ENCODE measurements at places on chromosomes 7 and 10. TPM values are rescaled to one million over a fixed set of nuclear protein-coding genes. Genes with fewer than 3 reads are reported as not detected.

PVRIG gene
- not detected for total RNA-seq

CARD11 gene
- not detected for total RNA-seq

DNA sequence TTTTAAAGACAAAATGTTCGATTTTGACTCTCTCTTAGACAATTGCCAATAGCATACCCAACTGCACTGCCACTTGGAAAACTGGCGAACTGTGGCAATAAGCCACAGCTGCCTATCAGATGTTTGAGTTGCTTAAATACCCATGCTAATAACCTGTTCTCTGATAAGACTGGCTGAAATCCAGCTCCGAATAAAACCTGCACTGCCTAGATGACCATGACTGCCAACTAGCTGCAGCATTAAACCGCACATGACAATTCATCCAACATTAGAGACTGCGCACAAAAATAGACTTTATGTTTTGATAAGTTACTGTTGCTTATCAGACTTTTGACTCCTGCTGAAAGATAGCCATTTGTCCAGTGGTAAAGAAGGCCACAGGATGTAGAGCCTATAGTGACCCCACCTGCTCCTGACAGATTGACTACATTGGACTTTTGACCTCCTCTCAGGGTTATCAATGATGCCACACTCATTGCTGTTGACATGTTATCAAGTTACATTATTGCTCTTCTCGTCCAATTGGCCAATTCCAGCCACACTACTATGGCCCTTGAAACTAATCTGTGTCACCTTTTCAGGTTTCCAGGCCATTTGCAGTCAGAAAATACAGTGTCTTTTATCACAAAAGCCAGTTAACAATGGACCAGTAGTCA is 299.0 kb downstream of the HGF start:
- H3K27ac ChIP-seq = no peak overlapping the region
- no peak overlapping the region for H3K4me3 ChIP-seq
- no peaks in the 10 kb centered on the region for H3K4me1 ChIP-seq
- H3K27me3 ChIP-seq = no peaks in the 10 kb centered on the region
- no peak for DNase-seq
- no peaks in the 10 kb centered on the region for H3K36me3 ChIP-seq

- H3K27me3 ChIP-seq = no peaks in the 10 kb centered on the region
- no peak overlapping the region for H3K27ac ChIP-seq
- H3K4me3 ChIP-seq = no peak overlapping the region
Measured at GRCh38 chr7:26438078-26438477, 146.4 kb downstream of the SNX10 start.

DNA sequence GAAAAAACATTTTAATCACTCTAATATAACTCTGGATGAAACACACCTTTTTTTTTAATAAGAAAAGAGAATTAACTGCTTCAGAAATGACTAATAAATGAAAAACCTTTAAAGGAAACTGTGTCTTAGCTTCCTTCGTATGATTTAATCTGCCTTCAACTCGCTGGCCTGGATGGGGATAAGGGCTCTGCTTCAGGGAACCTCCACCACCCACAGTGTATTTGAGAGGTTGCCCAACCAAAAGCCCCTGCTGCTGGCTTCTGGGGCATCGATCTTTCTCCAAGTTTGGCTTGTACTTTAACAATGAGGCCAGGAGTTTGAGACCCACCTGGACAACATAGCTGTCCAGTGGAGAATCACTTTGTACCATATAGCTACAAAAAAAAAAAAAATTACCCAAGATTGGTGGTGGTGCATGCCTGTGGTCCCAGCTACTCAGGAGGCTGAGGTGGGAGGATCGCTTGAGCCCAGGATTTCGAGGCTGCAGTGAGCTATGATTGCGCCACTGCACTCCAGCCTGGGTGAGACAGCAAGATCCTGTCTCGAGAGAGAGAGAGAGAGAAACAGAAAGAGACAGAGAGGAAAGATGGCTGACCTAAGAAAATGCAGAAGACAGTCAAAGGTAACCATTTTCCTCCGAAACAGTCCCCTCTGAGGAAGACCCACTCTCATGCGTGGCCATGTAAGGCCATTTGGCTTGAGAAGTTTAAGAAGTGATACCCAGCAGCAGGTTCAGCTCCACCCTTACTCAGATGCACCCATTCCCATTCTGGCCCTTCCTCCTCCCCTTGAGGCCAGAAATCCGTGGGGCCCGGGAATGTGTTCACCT is 13.6 kb upstream of the LIMK1 start:
- H3K36me3 ChIP-seq = no peaks in the 10 kb centered on the region
- H3K27me3 ChIP-seq = no peaks in the 10 kb centered on the region
- DNase-seq = no peak
- H3K4me1 ChIP-seq = no peaks in the 10 kb centered on the region
- no peak overlapping the region for H3K4me3 ChIP-seq

Measured in heart left ventricle (tissue), 16 donors.